ENCODE measurements at places on chromosomes 3 and 15. TPM values are rescaled to one million over a fixed set of nuclear protein-coding genes. Genes with fewer than 3 reads are reported as not detected.
A peak's percentile ranks its signal among the peaks of the same experiment; 100 is the strongest.

DNA sequence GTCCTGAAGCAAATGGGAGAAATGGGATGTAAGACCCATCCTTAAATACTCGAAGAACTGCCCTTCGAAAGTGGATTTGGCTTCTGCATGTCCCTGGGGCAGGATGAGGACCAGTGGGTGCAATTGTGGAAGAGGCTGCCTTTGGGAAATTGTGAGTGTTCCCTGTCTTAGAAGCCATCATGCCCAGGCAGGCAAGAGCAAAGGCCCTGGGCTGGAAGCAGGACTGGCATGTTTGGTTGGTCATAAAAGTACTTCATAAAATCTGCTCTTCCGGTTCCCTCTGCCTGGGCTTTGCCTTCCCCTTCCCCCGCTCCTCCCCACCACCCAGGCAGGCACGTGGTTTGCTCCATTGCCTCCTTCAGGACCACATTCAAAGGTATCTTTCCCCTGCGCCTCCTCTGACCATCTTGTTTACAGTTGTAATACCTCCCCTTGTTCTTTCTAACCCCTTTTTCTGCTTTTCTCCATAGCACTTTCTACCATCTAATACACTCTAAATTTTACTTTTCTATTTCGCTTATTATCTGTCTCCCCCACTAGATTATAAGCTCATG, 8.3 kb downstream of the MINAR1 start:
- DNase-seq = no peak

DNA sequence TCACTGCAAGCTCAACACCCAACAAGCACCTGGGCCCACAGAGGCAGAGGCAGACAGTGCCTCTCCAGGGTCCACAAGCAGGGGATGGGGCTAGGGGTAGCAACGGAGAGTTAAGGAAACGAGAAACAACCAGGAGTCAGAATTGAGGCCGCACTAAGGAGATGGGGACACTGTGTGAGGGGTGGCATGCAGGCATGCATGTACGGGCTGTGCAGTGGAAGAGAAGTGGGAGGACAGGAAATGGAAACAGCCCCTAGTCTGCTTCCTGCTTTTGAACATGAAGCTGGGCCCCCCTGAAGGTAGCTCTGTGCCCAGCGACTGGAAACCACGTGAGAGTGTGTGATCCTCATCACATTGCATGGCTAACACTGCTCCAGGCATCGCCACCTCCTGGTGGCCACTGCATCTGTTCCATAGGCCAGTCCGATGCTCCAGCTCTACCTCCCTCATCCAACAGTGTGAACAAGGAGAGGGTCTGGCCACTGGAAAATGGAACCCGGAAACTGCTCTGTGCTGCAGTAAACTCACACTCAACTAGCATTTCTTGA, 44.0 kb downstream of the XXYLT1 start:
- peak; percentile 32 for DNase-seq

GRCh38 chr3:136141291-136141785, 54.8 kb downstream of the MSL2 start:
- no peak for DNase-seq

GRCh38 chr3:16514021-16514700, 662 bp upstream of the RFTN1 start:
- DNase-seq = no peak

DNA sequence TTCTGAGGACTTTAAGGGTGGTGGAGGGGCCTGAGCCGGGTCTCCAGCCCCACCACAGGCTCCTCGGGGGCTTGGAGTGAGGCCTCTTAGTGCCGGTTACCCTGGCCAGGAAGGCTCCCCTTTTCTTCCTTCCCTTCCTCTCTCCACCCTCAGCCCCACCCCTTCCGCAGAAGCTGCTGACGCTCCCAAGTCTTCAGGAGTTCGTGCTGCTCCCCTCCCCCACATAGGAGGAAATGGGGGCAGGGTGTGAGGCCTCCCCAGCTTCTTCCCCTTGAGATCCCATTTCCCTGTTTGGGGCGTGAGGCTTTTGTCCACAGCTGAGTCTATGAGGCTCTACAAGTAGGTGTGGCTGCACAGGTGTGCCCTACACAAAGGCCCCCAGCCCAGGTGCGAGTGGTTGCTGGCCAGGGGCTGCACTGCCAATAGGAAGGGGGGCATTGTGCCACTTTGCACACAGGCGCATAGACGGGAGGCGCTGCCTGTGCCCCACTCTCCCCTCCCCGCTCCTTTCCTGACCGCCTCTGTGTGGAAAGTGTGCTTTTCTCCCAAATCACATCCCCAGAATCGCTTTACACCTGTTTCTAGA, 915 bp upstream of the CALML4 start:
- DNase-seq = no peak

DNA sequence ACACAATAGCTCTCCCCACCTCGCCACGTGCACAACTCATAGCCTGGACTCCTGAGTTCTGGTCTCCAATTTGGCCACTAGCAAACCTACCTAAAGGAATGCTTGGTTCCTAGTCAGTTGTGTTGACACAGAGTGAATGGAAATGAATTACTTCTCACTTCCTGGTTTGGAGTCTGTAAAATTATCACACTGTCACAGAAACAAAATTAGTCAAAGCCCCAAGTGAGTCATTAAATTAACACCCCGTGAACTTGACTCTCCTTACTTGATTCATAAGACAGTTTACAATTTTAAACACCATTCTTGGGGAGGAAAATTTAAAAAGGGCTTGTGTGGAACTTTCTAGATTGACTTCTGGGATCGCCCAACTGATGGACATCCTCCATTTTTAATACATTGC, 276.2 kb upstream of the CTNNB1 start:
- no peak for DNase-seq

- no peak for DNase-seq
Observed at GRCh38 chr3:79558943-79559342, 208.9 kb downstream of the ROBO1 start.

DNA sequence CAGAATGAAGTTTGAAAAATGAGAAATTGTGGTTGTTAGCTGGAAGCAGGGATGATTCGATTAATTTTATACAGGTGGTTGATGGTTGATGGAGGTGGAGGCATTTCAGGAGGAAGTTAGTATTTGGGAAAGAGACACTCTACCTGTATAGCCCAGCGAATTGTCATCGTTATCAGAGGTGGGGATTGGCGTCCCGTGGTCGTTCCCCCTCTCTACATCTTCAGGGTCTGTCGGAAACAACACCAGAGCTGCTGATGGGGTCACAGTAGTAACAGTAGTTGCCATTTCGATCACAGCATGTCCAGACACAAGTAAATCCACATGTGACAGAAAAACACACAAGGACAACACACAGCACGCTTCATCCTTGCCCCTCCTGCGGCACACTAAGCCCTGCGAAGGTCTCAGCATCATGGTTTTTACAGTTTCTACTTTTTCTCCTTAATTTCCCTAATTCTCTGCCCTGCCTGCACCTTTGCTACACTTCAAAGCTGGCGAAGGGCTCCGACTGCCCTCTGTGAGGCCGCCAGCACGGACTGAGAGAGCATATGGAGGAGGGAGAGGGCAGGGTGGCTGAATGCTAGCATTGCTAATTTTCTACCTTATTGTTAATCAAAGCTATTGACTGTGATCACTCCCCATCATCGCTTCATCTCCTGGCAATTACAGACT, 642.3 kb downstream of the ROBO1 start:
- no peak for DNase-seq

- no peak for DNase-seq
Observed at GRCh38 chr3:29696311-29696710, 415.4 kb downstream of the RBMS3 start.

- DNase-seq = no peak
Observed at GRCh38 chr3:21357241-21357640, 393.8 kb downstream of the ZNF385D start.

DNA sequence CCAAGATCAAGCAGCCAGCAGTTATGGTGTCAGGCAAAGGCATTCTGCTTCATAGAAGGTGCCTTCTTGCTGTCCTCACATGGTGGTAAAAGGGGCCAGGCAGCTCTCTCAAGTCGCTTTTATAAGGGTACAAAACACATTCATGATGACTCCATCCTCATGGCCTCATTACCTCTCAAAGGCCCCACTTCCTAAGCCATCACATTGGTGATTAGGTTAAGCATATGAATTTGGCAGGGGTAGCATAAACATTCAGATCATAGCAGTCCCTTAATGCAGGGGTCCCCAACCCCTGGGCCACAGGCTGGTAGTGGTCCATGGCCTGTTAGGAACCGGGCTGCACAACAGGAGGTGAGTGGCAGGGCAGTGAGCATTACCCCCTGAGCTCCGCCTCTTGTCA, 42.8 kb downstream of the PRR23E start:
- DNase-seq = no peak

- no peak for DNase-seq
Observed at GRCh38 chr3:97687734-97688133, 76.8 kb upstream of the ARL6 start.

DNA sequence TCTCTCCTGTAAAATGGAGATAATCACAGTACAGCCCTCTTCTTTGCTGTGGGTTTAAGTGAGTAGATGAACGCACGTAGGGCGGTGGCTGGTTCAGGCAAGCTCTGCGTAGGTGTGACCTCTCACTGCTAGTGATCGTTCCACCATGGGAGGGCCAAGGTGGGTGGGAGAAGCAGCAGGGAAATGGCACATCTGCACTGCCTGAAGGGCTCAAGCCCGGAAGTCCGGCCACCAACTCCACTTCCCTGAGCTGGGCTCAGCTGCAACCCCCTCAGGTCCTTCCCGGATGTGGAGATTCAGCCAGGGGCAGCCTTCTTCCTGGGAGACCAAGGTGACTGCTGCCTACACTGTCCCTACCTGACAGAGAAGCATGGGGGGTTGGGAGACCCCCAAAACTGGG, 102.9 kb downstream of the ADCY5 start:
- DNase-seq = no peak

GRCh38 chr3:14175383-14176037, 2.9 kb downstream of the XPC start:
- DNase-seq = peak; percentile 25

- no peak for DNase-seq
Observed at GRCh38 chr15:33894193-33894592, 74.1 kb upstream of the CHRM5 start.

GRCh38 chr3:46849686-46850467, 13.4 kb downstream of the MYL3 start:
- DNase-seq = no peak

GRCh38 chr15:72369964-72370363, 5.8 kb downstream of the HEXA start:
- no peak for DNase-seq

DNA sequence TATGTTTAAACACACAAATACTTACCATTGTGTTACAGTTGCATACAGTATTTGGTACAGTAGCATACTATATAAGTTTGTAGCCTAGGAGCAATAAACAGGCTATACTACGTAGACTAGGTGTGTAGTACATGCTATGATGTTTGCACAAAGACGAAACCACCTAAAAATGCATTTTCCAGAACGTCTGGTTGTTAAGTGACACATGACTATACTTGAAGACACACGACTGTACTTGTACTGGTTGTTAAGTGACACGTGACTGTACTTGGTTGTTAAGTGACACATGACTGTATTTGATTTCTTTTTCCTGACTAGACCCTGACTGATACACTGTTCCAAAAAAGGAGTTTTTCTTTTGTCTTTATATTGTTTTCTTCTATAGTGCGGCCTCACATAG, 34.1 kb downstream of the RAB8B start:
- DNase-seq = no peak

- peak; percentile 26 for DNase-seq
Observed at GRCh38 chr15:76215634-76216033, 95.6 kb downstream of the ETFA start.

DNA sequence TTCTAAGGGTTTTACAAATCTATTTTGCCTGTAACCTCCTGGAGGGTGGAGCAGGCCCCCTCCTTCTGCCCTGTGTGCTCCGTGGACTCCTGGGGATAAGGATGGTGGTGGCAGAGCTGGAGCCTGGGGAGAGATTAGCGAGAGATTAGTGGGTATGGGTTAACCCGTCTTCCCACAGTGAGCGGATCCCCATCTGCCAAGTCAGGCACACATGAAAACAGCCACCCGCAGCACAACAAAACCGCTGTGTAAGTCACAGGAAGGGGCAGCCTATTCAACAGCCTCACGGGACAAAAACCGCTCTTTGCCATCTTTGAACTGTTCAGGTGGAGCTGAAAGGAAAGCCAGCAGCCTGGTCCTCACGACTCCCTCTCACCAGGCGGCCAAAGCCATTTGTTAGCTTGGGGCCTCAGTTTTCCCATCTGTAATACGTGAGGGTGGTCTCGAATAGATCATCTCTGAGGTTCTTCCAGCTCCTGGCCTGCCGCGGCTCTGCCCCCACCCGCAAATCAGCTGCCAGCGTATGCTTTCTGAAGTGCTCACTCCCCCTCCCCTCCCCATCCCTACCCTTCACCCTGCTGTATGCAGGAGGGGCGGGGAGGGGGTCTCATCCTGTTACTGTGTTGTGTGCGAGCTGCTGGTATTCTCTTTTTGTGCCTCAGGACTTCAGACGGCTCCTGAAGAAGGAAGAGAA, 43.6 kb downstream of the PDIA5 start:
- no peak for DNase-seq

- DNase-seq = no peak
Observed at GRCh38 chr3:72150634-72151412, 365.9 kb upstream of the PROK2 start.

- DNase-seq = peak; percentile 58
Observed at GRCh38 chr15:48696627-48697312, 51.3 kb upstream of the FBN1 start.

The NOX5 gene
- not detected for total RNA-seq

The GOLGA8K gene
- not detected for total RNA-seq

The CCDC191 gene
- 0.83 TPM for total RNA-seq

The GOLGA8T gene
- not detected for total RNA-seq

The NEK10 gene
- 6.6 TPM for total RNA-seq

The ITGA11 gene
- total RNA-seq = 2.5 TPM

The GPR62 gene
- not detected for total RNA-seq

The ACTRT3 gene
- 2.5 TPM for total RNA-seq

The FHIT gene
- total RNA-seq = not detected

The CHRNB4 gene
- total RNA-seq = not detected

Data from IMR-90 (cell line).